ENCODE measurements at places on chromosomes 13 and 19.
A peak's percentile ranks its signal among the peaks of the same experiment; 100 is the strongest.

- DNase-seq = no peak
Observed at GRCh38 chr13:79497852-79498251, 16.9 kb downstream of the NDFIP2 start.

- peak; percentile 94 for DNase-seq
Observed at GRCh38 chr13:33740134-33740538, 77.8 kb upstream of the RFC3 start.

DNA sequence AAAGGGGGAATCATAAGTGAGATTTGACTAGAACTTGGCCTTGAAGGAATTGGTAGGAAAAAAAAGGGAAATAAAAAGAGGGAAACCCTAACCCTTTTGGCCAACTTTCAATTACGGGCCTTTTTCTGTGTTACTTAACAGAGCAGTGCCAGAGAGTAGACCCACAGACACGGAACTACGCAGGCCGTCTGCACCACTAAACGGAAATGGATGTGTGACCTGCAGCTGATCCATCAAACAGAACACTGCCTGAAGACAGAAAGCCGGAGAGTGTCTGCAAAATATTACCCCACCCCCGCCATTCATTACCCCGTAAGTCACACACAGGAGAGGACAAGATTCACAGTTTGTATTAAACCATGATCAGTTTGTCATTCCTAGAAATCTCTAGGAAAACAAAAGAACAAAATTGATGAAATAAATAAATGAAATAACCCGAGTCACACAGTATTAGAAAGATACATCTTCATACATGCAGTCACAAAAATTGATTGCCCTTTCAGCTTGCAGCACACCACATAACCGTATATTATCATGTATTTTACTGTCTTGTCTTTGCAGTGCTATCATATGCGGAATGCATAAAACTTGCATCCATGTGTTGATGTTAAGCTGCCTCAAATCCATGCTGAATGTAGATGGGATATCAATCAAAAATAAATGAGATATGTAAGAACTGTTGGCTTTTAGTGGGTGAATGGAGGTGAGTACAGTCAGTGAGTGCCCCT lies 424.7 kb downstream of the IRS2 start:
- no peak for DNase-seq

DNA sequence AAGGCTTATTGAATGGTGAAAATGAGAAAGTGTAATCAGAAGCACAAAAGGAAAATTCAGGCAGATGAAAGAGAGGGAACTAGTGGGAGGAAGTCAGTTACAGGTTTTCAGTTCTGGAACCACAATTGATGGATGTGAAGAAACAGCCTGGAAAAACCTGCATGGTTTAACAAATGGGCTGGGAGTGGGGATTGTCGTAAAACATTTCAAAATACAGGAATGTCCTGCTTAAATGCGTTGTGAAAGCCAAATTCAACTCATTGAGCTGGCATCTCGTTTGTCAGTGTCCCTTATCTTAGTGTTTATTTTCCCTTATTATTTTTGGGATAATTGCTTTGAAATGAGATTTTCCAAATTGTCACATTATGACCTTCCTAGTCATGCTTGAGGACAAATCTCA lies 106.5 kb upstream of the RFC3 start:
- DNase-seq = no peak

- DNase-seq = no peak
Observed at GRCh38 chr19:19276386-19276785, 3.3 kb upstream of the TM6SF2 start.

- no peak for DNase-seq
Observed at GRCh38 chr13:40640845-40641458, 25.5 kb downstream of the FOXO1 start.

- no peak for DNase-seq
Observed at GRCh38 chr13:112624040-112624439, 36.1 kb upstream of the TUBGCP3 start.

GRCh38 chr19:53624771-53625545 lies 6.8 kb upstream of the DPRX start:
- DNase-seq = no peak

DNA sequence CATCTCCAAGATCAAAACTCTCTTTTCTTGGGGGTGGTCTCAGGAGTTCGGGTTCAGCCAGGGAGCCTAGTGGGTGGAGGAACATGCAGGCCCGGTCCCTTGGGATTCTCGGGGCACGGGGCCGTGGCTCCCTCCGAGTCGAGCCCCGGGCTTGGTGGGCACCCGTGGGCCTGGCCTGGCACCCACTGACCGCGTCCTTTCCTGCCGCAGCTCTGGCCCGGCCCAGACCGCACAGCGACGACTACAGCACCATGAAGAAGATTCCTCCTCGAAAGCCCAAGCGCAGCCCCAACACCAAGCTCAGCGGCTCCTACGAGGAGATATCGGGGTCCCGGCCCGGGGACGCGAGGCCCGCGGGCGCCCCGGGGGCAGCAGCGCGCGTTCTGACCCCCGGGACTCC lies 510.6 kb downstream of the MYO16 start:
- DNase-seq = no peak

- DNase-seq = no peak
Observed at GRCh38 chr13:74945637-74946036, 536.3 kb downstream of the TBC1D4 start.

- DNase-seq = peak; percentile 84
Observed at GRCh38 chr19:49676136-49676783, 811 bp upstream of the PRMT1 start.

GRCh38 chr13:41179593-41180250 lies 14.6 kb downstream of the KBTBD7 start:
- peak; percentile 11 for DNase-seq

DNA sequence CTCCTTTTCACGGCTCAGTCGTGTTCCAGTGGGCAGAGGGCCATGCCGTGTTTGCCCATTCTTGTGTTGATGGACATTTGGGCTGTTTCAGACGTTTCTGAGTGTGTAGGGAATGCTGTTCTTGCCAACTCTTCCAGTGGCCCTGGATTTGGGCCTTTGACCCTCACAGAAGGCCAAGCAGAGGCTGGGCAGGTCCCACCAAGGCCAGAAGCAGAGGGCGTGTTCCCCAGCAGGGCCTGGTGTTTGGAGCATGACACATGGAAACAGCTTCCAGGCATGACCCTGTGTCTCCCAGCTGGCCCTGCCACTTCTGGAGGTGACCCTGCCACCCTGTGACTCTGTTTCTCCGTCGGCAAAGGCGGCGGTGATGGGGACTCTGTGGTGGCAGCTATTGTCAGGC lies 35.9 kb downstream of the EFNA2 start:
- DNase-seq = no peak

DNA sequence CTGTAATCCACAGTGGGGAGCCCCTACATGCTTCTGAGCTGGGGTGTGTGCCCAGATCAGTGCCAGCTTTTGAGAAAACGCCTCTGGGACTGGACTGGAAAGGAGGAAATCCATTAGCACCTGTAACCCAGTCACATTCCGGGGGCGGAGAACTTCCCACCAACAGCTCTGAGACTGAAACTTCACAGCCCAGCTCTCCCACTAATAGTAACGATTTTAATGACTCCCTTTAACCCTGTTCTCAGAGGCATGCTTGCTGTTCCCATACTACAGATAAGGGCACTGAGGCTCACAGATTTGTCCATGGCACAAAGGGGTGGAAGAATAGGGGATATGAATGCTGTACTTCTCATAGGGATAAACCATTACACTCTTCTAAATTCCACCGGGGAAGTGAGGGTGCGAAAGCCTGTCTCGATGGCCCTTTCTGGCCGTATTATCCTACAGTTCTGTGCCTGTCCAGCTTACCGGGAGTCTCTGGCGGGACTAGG lies 851 bp downstream of the FBXO46 start:
- DNase-seq = no peak

GRCh38 chr19:6579450-6580178 lies 11.3 kb downstream of the CD70 start:
- DNase-seq = no peak

GRCh38 chr19:18051887-18052286 lies 34.8 kb downstream of the IL12RB1 start:
- no peak for DNase-seq

GRCh38 chr13:113045251-113046127 lies 60.1 kb upstream of the F7 start:
- no peak for DNase-seq

GRCh38 chr13:41455725-41456419 lies 1.5 kb upstream of the RGCC start:
- no peak for DNase-seq

- no peak for DNase-seq
Observed at GRCh38 chr13:106083620-106084350, 451.7 kb downstream of the EFNB2 start.

DNA sequence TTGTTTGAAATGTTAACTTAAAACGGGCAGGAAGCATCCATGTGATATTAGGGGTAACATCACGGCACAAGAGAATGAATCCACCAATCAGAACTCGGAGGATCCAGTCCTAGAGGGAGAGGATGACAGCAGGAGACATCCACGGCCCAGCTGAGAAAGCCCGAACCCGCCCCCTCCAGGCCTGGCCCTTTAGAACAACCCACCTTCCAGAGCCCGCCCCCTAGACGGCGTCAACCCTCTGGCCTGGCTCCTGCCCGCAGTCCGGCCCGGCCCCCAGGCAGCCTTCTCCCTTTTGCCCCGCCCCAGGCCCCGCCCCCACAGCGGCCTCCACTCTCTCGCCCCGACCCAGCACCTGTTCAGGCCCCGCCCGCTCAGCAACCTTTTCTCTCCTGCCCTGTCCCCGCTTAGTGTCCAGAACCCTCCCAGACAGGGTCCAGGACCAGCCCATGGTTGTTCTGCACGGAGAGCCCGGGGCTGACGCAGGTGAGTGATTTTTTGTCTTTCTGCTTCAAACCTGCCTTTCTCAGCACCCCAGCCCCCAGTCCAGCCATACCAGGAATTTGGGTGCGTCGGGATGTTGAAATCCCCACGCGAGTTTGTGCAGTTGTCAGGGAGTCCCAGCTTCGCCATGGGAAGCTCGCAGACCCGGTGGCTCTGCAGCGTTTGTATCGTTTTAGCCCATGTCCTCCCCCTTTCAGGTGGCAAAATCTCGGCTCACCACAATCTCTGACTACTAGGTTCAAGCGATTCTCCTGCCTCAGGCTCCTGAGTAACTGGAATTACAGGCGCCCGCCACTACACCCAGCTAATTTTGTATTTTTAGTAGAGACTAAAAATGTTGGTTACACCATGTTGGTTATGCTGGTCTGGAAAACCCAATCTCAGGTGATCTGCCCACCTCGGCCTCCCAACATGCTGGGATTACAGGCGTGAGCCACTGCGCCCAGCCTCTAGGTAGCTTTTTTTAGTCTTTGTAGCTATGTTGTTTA lies 16.1 kb downstream of the ZNF816 start:
- no peak for DNase-seq

- DNase-seq = no peak
Observed at GRCh38 chr19:13098277-13099072, 4.2 kb downstream of the LYL1 start.

DNA sequence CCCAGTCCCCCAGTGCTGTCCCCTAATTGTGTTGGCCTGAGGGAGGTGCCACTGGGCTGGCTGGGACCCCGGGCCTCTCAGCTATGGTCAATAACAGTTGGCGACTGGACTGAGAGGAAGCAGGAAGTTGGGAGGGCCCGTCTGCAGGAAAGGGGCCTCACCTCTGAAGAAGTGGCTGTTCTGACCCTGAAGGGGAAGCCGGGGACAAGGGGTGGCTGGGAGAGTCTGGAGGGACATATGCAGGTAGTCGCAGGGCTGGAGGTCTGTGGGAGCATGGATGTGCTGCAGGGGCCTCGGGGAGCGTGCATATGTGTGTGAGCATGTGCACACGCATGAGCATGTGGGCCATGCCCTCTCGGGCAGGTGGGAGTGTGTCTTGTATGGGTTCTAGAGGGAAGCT lies 5.9 kb downstream of the PKN1 start:
- no peak for DNase-seq

GRCh38 chr19:5397804-5398692 lies 57.2 kb upstream of the ZNRF4 start:
- no peak for DNase-seq

All from stromal cell of bone marrow (primary cell).